LHCN-M2 (cell line): ENCODE measurements at places on chromosomes 7 and 10. TPM values are rescaled to one million over a fixed set of nuclear protein-coding genes. Genes with fewer than 3 reads are reported as not detected.

Gene GPR146
- total RNA-seq, result 4.2 and 4.6 TPM in 2 replicates

Gene LDB1
- total RNA-seq, result 27.8 and 35.1 TPM in 2 replicates

Gene PROSER2
- 6.9 and 7.4 TPM in 2 replicates for total RNA-seq

Gene GALNT17
- total RNA-seq, result 0.06 TPM in 1 of 2 replicates, not detected in the other

Gene KCNMA1
- total RNA-seq, result 27.4 and 28.6 TPM in 2 replicates

Gene SAMD9L
- 18.5 and 28.4 TPM in 2 replicates for total RNA-seq

Gene HMX2
- not detected in 2 replicates for total RNA-seq

Gene GIMAP6
- total RNA-seq, result not detected in 2 replicates

Gene FEZF1
- 0.06 TPM in 1 of 2 replicates, not detected in the other for total RNA-seq

Gene SPDYE9
- not detected in 2 replicates for total RNA-seq

Gene LBX1
- total RNA-seq, result 1.7 TPM in 2 replicates

DNA sequence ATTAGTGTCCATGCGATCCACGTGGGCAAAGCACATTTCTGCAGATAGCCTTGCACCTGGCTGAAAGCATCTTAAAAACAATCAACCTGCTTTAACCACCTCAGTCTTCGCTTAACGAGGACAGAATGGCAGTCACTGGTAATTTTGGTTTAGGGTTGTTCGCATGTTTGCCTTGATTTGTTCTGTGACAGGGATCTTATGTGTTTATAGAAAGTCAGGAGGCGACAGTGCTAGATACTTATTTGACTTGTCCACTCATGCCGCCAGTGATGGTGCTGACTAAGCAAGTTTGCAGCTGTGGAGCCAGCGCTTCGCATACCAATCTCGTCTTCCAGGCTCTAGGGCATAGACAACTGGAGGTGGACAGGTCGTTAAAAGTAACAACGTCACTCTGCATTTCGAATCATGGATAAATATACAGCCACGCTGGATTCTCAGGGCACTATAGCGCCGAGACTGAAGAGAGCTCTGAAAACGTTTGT is 1.2 kb upstream of the TMEM243 start:
- peak; percentile 50 for DNase-seq

DNA sequence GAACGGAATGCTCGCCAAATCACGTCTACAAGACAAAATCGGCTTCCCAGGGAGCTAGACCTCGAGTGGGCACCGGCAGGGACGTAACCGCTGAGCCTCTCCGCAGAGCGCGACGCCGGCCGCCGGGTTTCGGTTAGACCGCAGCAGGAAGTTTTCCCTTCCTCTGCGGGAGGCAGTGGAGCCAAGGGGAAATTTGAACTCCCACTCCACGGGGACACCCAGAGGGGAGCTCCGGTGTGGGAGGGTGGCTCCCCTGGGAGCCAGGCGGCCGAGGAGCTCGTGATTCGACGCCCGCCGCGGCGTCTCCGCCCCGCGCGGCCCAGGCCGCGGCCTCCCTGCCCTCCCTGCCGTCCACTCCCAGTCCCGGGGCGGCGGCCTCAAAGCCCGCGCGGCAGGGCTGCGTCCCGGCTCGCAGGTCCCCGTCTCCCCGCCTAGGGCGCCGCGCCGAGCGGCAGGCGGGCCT is 426 bp downstream of the SYPL1 start:
- DNase-seq, result peak; percentile 78

DNA sequence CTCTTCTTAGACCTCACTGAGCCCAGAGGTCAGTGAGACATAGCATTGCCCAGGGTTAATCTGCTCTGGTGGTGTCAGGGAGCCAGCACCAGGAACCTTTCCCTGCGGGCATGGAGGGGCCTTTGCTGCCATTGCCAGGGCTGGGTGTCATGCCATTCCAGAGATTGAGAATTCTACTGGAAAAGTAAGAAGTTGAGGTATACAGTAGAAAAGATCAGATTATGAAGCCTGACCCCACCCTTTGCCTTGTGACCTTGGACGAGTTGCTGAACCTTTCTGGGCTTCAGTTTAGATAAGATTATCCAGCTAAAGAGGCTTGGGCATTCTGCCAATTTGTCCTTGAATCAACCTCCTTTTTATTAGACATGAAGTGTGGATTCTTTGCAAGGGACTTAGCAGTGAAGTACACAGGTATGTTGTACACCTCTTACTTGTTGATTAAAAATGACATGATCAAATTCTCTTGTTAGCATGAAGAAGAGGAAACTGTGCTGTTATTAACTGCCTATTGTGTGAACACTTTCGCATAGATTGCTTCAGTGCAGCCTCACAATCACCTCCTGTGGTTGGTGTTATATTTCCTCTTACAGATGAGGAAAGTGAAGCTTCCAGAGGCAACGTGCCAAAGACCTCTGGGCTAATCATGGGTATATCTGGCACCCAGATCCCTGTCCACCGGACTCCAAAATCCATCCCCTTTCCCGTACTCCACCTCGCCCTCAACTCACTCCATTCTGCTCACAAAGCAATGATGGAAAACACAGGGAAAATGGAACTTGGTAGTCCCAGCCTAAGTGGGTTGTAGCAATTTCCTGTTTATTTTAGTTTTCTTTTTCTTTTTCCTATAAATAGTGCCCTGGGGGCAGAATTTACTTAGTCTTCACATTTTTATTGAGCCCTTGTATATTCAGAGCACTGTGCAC is 151.3 kb downstream of the CAMK1D start:
- DNase-seq, result no peak

- no peak for DNase-seq
These were observed 18.9 kb downstream of the PRF1 start for GRCh38 chr10:70583669-70584037.

- no peak for DNase-seq
These were observed 1.2 kb upstream of the SDHAF3 start for GRCh38 chr7:97116308-97116707.

DNA sequence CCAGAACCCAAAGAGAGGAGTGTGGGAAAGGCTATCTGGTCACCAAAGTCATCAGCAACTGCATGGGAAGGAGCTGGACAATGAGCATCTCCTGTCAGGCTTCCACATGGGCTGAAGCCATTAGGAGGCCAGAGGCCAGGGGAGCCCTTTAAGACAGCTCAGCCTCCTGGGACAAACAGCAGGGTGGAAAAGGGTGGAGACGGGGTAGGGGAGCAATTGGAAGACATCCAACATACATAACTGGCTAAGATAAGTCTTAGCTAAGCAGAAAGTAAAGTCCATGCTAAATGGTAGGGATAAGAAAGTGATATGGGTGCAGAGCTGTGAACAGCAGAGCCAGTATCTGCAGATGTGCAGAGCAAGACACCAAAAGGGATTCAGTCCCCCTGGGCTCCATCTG is 1.5 kb upstream of the OAT start:
- no peak for DNase-seq

DNA sequence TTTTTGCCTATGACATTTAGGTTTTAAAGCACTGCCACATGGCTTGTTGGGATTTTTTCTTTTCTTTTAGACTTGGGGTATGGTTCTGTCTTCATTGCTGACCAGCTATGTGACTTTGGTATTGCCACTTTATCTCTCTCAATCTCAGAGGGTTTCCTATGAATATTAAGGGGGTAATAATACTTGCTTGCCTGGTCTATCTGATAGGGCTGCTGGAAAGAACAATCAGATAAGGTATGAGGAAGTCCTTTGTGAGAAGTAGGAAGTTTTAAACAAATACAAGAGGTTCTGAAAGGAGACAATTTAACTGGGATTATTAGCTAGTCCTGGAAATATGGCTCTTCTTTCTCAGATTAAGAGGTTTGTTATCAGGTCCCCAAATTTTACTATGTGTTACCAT is 80.8 kb downstream of the ZNF92 start:
- DNase-seq, result no peak

DNA sequence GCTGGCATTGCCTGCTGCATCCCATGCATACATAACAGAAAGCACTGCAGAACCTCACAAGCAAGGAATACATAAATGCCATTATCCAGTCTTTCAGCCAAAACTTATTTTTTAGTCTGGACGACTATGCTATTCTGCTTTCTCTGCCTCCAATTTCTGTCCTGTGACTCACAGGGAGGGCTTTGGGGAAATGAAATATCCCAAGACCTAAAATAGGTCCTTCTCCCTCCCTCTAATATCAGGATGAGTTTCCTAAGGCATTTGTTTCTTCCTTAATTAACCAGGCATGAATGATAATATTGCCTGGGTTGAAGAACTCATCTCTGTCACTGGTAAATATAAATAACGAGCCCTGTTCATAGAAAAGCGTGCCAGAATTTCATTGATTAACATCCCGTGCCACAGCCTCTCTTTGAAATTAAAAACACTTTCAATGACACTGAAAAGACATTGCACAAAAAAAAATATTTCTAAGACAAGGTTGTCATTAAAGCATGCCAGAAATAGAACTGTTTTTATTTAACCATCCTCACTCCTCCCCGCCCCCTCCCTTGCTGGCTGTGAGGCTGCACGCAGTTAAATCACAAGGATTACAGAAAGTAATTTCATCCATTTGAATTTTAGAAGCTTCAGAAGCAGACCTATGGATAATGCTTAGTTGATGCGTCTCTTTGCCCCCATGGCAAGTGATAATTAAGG is 103.0 kb upstream of the ANKRD1 start:
- DNase-seq, result no peak

DNA sequence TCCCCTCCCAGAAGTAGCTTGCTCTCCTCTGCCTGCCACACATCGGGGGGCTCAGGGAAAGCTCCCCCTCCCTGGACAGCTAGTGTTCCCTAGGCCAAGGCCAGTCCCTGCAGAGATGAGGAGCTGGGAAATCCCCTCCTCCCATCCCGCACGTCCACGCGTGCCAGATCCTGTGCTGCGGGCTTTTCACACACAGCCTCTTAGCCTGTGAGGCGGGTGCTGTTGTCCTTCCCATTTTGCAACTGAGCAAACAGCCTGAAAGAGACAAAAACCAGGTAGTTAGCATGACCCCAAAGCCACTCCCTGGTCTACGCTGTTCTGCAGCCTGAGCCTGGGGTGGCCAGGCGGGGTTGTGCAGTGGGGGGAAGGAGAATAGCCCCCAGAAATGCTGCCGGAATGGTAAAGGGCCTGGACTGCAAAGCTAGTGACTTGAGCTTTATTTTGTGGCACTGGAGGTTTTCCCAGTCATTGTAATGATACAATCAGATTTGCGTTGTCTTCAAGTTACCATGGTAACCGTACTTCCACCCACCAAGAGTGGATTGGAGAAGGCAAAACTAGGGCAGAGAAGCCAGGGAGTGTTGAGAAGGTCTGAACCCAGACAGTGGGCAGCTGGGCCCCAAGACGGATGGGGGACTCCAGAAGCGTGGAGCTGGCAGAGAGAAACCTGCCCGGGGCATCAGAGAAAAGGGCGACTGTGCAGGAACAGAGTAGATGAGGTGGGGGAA is 98.6 kb upstream of the KCTD7 start:
- no peak for DNase-seq

- no peak for DNase-seq
These were observed 33.8 kb downstream of the SPAG6 start for GRCh38 chr10:22379059-22379458.

GRCh38 chr7:111132833-111133232 is 41.9 kb downstream of the LRRN3 start:
- DNase-seq, result peak; percentile 61
